BE2C (cell line): ENCODE measurements at places on chromosomes 12 and 14.
A peak's percentile ranks its signal among the peaks of the same experiment; 100 is the strongest.

GRCh38 chr14:89166633-89167032, 250.4 kb downstream of the FOXN3 start:
- no peak for DNase-seq

DNA sequence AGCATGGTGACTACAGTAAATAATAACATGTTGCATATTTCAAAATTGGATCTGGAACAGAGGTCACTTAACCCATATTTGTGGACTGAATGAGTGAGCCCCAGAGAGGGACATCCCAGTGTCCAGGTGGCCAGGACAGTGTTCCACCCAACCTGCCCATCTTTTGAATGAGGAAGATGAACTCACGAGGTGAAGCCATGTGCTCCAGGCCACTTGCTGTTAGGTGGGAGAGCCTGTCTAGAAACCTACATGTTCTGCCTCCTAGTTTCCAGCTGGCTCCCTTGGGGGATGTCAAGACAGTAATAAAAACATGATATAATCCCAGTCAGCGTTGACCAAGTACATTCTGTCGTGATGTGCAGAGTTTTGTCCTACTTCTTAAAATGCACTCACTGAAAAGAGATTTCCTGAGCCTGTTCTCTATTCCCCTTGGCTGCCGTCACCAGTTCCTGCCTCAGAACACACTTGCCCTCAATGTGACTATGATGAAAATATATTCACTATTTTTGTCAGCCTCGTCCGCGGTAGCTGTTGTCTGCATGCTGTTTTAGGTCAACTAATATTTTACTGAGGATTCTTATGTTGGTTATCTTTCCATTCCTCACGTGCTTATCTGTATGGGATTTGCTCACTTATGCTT, 25.7 kb downstream of the TSPAN9 start:
- DNase-seq = no peak

GRCh38 chr12:114192013-114192412, 213.9 kb downstream of the TBX5 start:
- DNase-seq = no peak

DNA sequence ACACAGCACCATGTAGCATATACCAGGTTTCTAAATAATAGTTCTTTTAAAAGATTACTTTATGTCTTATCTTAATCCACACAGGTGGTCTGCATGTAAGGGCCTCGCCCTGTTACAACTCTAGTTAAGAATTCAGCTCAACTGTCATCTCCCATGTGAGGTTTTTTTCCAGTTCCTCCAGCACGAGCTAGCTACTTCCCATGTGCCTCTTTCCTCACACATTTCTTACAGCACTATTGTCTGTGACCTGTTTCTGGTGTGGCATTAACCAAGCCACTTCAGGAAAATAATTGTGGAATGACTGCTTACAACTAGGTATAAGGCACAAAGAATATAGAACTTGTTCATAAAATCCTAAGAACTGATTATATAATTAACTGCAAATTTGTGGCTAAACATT, 65.5 kb downstream of the SH2B3 start:
- DNase-seq = no peak

DNA sequence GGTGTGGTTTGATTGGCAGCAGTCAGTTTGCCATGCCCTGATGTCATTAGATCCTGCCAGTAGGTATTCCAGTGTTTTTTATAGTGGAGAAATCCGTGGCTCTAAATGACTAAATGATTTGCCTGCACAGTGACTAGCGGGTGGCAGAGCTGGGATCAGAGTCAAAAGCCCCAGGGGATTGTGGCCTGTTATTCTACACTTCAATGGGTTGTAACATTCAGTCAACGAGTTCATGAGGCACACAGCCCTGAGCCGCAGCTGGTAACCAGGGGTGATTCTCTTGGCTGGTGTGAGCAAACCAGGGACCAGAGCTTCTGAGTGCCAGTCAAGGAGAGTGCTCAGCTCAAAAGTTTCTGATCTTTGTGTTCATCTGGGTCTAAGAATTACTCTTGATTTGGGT, 1.8 kb downstream of the MYH6 start:
- DNase-seq = no peak

DNA sequence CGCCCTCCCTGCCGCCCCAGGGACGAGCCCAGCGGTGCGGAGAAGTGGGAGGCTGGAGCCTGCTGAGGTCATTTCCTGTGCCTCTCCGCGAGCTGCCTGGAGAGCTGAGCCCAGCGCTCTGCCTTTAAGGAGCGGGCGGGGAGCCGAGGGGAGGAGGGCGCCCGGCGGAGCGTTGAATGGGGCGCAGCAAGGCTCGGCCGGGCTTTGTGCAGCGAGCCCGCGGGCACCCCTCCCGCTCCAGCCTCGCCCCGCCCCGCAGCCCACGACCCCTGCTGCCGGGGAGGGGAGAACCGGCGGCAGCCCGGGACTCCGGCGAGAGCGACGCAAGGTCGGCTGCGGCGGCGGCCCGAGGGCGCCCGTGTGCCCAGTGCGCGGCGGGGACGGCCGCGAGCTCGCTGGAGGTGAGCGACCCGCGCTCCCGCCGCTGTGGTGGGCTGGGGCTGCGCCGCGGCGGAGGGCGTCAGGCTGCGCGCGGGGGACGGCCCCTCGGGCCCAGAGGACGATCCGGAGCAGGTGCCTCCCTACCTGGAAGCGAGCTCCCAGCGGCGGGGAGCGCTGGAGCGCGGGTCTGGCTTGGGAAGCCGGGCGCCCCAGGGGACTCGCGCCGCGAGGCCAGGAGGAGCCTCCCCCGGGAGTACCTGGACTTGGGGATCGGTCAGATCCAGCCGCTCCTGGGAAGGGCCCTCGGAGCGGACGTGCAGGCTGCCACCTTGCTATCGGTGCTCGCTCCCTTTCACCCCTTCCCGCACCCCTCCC, at the start of gene PLEKHH1:
TSS of gene PLEKHH1 (plus strand) at position 293 of the 756 bp plus-strand sequence. CDS start 8,578 bp downstream, outside the sequence.
- DNase-seq = peak; percentile 74

GRCh38 chr12:57127726-57128518, at the start of gene LRP1:
Gene LRP1 (plus strand): TSS chr12:57128483. CDS start chr12:57128965, 482 bp downstream.
- peak; percentile 81 for DNase-seq

GRCh38 chr12:110351119-110351518, 52.4 kb downstream of the ANAPC7 start:
- DNase-seq = no peak

DNA sequence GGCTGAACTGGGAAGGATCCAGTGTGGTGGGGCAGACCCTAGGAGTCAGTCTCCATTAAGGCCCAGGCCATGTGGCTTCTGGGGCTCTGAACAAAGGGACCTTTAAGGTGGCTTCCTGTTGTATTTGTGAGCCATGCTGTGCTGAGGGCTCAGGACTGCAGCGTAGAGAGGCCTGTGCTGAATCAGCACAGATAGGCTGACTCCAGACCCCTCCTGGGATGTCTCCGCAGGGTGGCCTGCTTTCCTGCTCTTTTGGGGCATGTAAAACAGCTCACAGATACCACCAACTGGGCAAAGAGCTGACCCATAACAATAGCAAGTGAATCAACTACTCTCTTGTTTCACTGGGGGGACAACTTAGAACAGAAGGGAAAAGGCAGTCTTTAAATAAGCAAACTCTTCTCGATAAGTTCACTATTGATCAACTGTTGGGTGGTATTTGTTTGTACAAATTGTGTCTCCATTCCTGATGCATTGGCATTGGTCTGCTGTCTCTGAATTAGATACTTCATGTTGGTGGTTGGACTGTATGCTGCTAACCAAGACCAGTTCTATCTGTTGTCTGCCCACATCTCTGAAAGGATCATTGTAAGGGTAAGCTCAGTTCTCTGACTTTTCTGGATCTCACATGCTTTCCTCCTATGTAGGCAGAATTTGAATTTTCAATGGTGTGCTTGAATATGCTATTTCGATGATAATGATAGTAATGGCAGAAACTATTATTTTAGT, 71.8 kb downstream of the MYRFL start:
- DNase-seq = no peak

DNA sequence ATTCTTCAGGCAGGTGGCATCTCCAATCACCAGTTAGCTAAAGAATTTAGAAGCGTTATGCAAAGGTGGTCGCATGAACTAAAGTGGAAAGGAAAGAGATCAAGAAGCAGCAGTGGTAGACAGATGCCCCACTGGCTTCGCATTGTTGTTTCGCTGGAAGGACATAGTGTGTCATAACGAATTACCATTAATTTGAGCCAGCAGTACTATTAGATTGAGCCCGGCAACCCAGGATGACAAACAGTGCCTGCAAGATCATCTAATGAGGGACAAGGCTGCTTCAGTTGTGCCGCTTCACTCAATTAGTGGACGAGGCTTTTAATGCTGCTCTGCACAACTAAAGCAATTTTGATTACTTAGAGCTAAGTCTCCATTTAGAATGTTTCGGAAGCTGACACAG, 274.5 kb upstream of the SOX5 start:
- no peak for DNase-seq

DNA sequence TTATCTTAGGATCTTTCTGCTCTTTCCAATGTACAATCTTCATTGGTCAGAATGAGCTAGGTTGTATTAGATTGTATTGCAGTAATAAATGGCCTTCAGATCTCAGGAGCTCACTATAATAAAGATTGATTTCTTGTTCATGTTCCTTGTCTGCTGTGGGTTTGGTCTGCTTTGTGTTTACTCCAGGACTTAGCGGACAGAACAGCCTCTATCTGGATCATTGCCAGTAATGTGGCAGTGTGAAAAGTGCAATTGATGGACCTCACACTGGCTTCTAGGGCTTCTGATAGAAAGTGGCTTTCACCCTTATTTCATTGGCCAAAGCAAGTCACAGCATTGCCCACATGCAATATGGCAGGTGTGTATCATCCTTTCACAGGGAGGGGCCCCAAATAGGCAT, 81.2 kb downstream of the BTG1 start:
- DNase-seq = no peak

GRCh38 chr12:69008520-69008919, 75.5 kb upstream of the CPM start:
- no peak for DNase-seq

- DNase-seq = no peak
These were observed 72.6 kb downstream of the NUAK1 start for GRCh38 chr12:106066051-106066705.

DNA sequence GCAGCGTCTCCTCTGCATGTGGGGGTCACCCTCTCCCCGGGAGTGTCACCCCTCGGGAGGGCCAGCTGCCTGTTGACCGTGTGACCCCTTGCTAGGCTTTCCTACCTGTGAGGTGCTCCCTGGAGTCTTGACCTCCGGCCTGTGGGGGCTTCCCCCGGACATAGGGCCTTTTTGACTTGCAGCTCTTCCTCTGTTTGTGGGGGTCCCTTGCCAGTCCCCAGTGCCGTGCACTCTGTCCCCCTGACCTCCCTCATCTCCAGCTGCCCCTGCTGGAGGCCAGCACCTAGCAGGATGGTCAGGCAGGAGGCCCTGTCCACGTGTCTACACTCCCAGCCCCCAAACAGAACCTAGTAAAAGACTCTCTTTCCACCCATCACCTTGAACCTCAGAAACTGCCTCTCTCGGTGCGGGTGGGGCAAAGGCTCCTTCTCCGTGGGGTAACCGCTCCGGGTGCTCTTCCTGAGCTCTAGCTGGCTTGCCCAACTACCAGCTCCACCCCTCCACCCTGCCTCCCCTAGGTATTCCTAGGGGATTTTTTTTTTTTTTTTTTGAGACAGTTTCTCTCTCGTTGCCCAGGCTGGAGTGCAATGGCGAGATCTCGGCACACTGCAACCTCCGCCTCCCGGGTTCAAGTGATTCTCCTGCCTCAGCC, 810 bp downstream of the AACS start:
- DNase-seq = no peak

- DNase-seq = no peak
These were observed 35.0 kb downstream of the ITPR2 start for GRCh38 chr12:26798023-26798422.

DNA sequence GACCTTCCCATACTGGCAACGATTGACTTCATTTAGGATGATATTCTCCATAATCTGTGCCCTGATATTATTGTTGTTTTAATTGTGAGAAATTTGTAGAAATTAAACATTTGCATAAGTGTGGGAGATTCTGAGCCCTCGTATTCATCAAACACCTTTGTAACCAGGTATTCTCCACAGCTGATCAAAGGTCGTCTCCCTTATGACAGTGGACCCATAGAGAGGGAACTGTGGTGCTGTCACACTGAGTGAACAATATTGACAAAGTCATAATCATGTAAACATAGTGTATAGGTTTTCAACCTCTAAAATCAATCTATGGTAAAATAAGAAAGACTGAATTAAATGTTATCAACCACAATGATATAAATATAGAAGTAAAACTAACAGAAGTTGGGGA, 14.9 kb upstream of the PLEKHG3 start:
- no peak for DNase-seq

DNA sequence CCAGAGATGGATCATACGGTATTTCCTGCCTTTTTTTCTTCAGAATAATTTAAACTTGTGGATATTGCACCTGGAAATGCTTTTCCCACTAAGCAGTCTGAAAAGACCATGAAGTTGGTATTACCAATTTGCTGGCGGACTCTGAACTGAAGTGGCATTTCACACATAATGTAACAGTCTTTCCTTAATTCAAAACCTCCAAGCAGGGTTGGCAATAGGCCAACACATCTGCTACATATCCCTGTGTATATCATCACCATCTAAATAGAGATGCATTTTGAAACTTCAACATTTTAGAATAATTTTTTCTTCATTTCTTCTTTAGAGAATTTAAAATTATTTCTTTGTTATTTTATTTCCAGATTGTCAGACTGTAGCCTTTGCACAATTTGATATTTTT, 100.5 kb downstream of the TSPAN8 start:
- DNase-seq = peak; percentile 61

- DNase-seq = no peak
These were observed 107.6 kb upstream of the EGLN3 start for GRCh38 chr14:34058510-34058909.

DNA sequence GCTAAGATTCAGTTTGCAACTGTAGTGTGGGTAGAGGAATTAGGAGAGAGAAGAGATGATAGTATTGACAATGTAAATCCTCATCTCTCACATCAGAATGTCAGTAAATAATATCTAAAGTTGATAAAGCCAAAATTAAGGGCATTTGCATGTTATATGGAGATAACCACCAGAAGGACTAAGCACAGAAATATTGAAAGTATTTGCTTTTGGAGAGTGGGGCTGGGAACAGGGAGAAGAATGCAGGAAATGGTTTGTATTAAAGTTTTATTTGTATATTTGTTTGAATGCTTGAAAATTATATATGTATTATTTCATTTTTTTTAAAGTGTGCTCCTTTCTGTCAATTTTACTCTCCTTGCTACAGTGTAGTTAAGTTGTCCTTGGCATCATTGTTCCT, 491.4 kb downstream of the APAF1 start:
- DNase-seq = no peak

DNA sequence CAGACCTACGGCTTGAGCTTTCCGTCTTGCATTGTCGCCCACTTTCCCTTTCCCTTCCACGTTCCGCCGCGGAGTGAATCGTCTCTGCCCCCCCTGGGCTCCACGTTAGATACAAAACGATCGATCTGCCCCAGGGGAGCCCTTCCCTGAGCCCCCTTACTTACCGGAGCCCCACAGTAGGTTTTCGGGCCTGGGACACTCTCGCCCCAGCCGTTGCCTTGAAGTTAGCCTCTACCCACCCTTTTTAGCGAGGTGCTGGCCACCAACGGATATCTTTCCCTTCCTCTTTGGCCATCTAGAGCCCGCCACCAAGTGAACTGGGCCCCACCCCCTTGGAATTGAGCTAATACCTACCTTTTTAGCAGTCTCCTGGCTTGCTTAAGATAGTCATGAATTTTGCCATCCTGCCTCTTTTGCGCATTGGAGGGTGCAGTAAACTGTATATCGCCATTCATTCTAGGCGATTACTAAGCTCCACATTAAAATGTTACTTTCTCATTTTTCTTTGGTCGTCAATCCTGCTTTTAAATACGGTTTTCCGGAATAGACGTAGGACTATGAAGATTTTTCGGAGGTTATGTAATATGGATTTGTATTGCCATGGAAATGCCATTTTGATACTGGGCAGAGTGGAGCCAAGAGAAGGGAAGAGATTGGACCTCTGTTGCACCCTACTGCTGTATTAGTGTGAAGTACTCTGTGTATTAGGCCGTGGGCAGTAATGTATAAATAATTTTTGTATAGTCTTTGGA, 764 bp downstream of the RBM25 start:
- peak; percentile 26 for DNase-seq
